Activated CD8-positive, alpha-beta memory T cell treated with anti-CD3 and anti-CD28 coated beads, Interleukin-2, amount 10 ng/mL, durations not matched to agents 7 days and 5 days (primary cell): ENCODE measurements at places on chromosomes 4 and X. TPM values are rescaled to one million over a fixed set of nuclear protein-coding genes. Genes with fewer than 3 reads are reported as not detected.

DNA sequence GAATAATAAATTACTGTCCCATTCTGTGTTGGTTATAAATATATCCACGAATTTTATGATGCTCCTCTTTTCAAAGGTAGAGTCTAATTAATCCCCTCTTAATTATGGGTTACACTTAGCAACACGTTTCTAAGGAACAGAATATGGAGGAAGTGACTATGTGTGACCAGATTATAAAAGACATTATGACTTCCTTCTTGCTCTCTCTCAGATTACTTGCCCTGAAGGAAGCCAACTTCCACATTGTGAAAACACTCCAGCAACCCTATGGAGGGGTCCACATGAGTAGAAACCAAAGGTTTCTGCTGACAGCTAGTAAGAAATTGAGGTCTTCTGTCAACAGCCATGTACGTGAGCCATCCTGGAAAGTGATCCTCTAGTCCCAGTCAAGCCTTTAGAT, 59.3 kb downstream of the WDFY3 start:
- no peak overlapping the region for H3K27ac ChIP-seq
- no peak for DNase-seq
- H3K27me3 ChIP-seq = no peaks in the 10 kb centered on the region
- no peak overlapping the region for H3K4me3 ChIP-seq

DNA sequence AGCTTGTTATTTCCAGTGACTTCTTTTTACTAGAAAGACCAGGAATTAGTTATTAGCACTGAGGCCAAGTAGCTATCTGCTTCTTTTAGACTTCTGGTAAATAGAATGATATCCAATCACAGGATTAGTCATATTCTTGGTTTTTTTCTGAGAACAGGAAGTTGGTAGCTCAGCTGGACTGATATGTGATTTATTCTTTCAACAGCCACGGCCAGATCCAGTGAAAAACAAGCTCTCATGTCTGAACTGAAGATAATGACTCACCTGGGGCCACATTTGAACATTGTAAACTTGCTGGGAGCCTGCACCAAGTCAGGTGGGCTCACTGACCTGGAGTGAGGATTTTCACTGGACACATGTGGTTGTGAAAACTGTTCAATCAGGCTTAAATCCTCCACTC, 48.6 kb downstream of the PDGFRA start:
- H3K27me3 ChIP-seq = peaks cover 3% of the 10 kb centered on the region
- no peak overlapping the region for H3K27ac ChIP-seq

DNA sequence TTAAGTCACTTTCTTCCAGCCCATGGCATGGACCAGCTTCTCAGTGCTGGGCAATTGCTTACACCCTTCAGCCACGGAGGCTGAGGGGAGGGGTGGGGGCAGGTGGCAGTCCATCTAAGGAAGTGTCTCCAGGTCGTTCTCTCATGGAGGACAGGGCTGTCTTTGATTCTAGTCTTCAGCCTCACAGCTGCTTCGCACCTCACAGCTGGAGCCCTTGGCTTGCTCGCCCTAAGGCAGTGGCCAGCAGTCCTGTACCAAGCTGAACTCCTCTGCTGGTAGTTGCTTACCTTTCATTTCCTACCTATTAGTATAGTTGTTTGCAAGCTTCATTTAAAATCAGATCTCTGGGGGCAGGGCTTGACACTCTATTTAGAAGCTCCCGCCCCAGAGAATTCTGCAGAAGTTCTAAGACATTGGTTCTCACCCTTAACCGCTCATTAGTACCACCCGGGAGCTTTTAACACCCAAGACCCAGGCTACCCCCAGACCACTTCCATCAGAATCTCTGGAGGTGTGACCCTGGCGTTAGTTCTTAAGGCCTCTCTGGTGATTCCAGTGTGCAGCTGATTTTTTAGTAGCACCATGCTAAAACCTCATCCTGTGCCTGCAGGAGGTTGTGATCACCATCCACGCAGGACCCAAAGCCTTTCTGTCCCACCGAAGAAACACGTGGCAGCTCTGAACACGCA, 386.8 kb downstream of the UNC5C start:
- H3K27me3 ChIP-seq = peaks cover 13% of the 10 kb centered on the region
- DNase-seq = no peak
- no peak overlapping the region for H3K27ac ChIP-seq
- H3K36me3 ChIP-seq = no peaks in the 10 kb centered on the region
- H3K4me1 ChIP-seq = no peaks in the 10 kb centered on the region

DNA sequence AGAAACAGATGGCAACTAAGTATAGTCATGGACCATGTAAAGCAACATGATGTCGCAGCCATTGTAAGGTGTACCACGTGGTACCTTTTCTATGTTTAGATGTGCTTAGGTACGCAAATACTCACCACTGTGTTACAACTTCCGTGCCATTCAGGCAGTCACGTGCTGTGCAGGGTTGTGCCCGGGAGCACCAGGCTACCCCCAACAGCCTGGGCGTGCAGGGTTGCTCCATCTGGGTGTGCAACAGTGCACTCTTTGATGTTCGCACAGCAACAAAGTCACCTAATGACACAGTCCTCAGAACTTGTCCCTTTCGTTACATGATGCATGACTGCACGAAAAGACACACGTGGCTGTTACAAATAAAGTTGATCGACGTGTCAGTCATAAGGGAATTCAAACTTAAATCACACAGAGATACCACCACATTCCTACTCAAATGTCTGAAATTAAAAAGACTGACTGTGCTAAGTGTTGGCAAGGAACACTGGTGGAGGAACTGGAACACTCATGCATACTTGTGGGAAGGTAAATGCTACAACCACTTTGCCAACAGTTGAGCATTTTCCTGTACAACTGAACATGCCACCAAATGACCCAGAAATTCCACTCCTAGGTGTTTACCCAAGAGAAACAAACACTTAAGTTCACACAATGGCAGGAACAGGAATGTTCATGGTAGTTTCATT, 24.3 kb downstream of the CPLX1 start:
- H3K27ac ChIP-seq = no peak overlapping the region
- peaks cover 16% of the 10 kb centered on the region for H3K4me1 ChIP-seq
- H3K36me3 ChIP-seq = peaks cover 2% of the 10 kb centered on the region
- no peak overlapping the region for H3K4me3 ChIP-seq

GRCh38 chr4:168019921-168020320, 72.4 kb upstream of the ANXA10 start:
- H3K36me3 ChIP-seq = no peaks in the 10 kb centered on the region
- H3K27ac ChIP-seq = no peak overlapping the region
- H3K4me1 ChIP-seq = no peaks in the 10 kb centered on the region

DNA sequence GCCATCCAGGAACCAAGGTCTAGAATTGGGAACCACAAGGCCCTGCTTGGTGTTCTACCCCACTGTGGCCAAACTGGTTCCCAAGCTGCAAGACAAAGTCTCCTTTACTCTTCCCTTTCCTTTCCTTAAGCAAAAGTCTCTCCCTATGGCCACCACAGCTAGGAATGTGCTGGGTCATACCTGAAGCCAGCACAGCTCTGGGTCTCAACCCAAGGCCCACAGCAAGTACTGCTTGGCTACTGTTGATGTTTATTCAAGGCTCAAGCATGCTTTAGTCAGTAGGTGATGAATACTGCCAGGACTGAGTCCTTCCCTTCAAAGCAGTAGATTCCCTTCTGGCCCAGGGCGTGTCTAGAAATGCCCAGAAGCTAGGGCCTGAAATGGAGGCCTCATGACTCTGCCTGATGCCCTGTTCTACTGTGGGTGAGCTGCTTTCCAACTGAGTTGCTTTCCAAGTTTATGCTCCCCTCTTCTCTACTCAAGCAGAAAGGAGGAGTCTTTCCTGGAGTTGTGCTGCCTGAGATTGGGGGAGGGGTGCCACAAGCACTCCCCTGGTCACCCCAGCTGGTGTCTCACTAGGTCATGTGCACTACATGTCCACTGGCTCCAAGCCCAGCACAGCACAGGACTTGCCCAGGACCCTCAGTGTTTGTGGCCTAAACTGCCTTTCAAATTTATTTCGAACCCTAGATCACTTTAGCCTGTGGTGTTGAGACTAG, 44.9 kb downstream of the STAP1 start:
- peaks cover 74% of the 10 kb centered on the region for H3K36me3 ChIP-seq
- no peak for DNase-seq
- H3K27ac ChIP-seq = no peak overlapping the region
- H3K4me3 ChIP-seq = no peak overlapping the region
- H3K27me3 ChIP-seq = no peaks in the 10 kb centered on the region
- peaks cover 9% of the 10 kb centered on the region for H3K4me1 ChIP-seq

DNA sequence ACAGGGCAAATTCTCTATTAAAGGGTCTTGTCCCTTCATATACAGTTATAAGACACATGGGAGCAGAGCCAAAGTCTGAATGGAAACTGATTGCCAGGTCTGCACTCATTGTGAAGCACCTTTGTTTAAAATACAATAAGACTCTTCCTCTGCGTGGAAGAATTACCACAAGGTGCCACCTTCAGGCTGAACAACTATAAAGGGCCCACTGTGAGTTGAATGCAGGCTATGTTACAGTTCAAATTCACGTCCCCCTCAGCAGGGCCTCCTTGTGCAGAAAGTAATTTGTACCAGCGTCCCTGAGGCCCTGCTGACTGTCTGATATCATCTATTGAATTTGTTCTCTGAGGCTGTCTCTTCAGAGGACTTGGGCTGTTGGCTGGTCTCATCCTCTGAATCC, 225.8 kb upstream of the TEX13C start:
- no peaks in the 10 kb centered on the region for H3K36me3 ChIP-seq
- no peak for DNase-seq
- H3K27ac ChIP-seq = no peak overlapping the region
- no peak overlapping the region for H3K4me3 ChIP-seq

- no peaks in the 10 kb centered on the region for H3K27me3 ChIP-seq
- no peak for DNase-seq
- no peak overlapping the region for H3K27ac ChIP-seq
Measured at GRCh38 chr4:154988511-154988910, 207.4 kb downstream of the RBM46 start.

DNA sequence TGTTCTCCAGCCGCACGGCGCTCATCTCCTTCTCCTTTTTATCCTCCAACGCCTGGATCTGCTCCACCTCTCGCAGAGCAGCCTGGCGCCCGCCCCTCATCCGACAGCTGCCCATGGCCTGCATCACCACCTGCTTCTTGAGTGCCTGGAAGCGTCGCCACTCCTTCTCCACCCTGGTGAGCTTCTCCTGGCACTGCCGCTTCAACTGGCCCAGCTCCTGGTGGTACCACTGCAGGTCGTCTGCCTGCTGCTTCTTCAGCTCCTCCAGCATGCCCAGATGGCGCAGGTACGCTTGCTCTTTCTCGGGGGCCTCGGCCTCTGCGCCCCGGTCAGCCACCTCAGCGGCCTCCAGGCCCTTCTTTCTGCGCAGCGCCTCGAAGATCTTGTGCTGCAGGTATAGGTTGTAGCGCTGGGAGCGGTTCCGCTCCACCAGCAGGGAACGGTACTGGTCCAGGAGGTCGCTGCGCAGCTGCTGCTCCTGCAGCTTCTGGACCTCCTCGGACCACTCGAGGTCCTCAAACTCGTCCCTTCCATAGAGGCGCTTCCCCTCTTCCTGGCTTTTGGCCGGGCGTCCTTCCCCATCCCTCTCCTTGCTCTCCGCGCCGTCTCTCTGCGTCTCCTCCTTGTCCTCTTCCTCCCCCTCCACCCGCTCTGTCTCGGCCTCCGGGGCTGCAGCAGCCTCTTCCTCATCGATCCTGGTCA, 1.2 kb upstream of the TADA2B start:
- no peaks in the 10 kb centered on the region for H3K36me3 ChIP-seq
- peaks cover 11% of the 10 kb centered on the region for H3K27me3 ChIP-seq
- H3K4me1 ChIP-seq = peaks cover 36% of the 10 kb centered on the region
- no peak for DNase-seq
- peak overlapping the region; percentile 52 for H3K27ac ChIP-seq

The NEUROG2 gene
- total RNA-seq = not detected

The OPRPN gene
- total RNA-seq = not detected

The PRR32 gene
- not detected for total RNA-seq

The MAGEA3 gene
- not detected for total RNA-seq

The NHS gene
- 1.4 TPM for total RNA-seq
